ENCODE measurements at places on chromosomes 5 and 9. TPM values are rescaled to one million over a fixed set of nuclear protein-coding genes. Genes with fewer than 3 reads are reported as not detected.

Gene PKD2L2
- not detected for total RNA-seq

GRCh38 chr9:76581731-76582130 is 122.7 kb downstream of the GCNT1 start:
- no peaks in the 10 kb centered on the region for H3K27me3 ChIP-seq
- DNase-seq, result no peak
- H3K36me3 ChIP-seq, result no peaks in the 10 kb centered on the region
- no peak overlapping the region for H3K4me3 ChIP-seq
- H3K4me1 ChIP-seq, result no peaks in the 10 kb centered on the region
- H3K27ac ChIP-seq, result no peak overlapping the region

Gene SNAPC3
- total RNA-seq, result 24.2 TPM

Gene C9orf43
- 3.7 TPM for total RNA-seq

GRCh38 chr5:95892784-95893354 is 68.8 kb downstream of the ELL2 start:
- no peaks in the 10 kb centered on the region for H3K27me3 ChIP-seq
- no peaks in the 10 kb centered on the region for H3K4me1 ChIP-seq
- DNase-seq, result no peak
- peaks cover 4% of the 10 kb centered on the region for H3K36me3 ChIP-seq
- no peak overlapping the region for H3K27ac ChIP-seq
- no peak overlapping the region for H3K4me3 ChIP-seq

DNA sequence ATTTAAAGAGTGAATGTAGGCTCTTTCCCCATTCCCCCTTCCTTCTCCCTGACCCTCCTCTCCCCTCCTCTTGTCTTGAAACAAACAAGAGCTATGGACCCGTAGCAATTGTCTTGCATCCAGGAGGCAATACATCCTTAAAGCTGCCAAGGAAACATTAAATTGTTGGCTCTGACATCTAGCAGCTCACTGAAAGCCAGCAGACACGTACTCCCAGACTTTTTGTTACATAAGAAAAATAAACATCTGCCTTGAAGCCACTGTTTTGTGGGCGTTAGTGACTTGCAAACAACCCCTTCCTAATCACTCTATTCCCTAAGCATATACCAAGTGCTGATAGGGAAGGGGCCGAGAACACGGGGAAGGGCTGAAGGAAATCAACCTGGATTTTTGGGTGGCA is 8.6 kb downstream of the SLC45A2 start:
- H3K27me3 ChIP-seq, result no peaks in the 10 kb centered on the region
- no peaks in the 10 kb centered on the region for H3K36me3 ChIP-seq
- no peak overlapping the region for H3K4me3 ChIP-seq
- DNase-seq, result no peak
- H3K27ac ChIP-seq, result no peak overlapping the region
- no peaks in the 10 kb centered on the region for H3K4me1 ChIP-seq

GRCh38 chr9:81474125-81474524 is 215.2 kb downstream of the TLE1 start:
- H3K4me3 ChIP-seq, result no peak overlapping the region
- H3K4me1 ChIP-seq, result no peaks in the 10 kb centered on the region

- no peaks in the 10 kb centered on the region for H3K36me3 ChIP-seq
- no peaks in the 10 kb centered on the region for H3K27me3 ChIP-seq
- H3K4me1 ChIP-seq, result no peaks in the 10 kb centered on the region
- H3K27ac ChIP-seq, result no peak overlapping the region
- no peak for DNase-seq
- no peak overlapping the region for H3K4me3 ChIP-seq
These were observed 60.3 kb downstream of the UBAP2 start for GRCh38 chr9:33988219-33988890.

Gene SPINK4
- total RNA-seq, result not detected

Gene PDZD2
- total RNA-seq, result 59.5 TPM

Gene PCDHA10
- total RNA-seq, result 2.2 TPM

Gene FOXD4L6
- not detected for total RNA-seq

- no peaks in the 10 kb centered on the region for H3K4me1 ChIP-seq
- H3K4me3 ChIP-seq, result no peak overlapping the region
- H3K36me3 ChIP-seq, result no peaks in the 10 kb centered on the region
- no peaks in the 10 kb centered on the region for H3K27me3 ChIP-seq
These were observed 288.6 kb downstream of the ELAVL2 start for GRCh38 chr9:23537192-23538066.

DNA sequence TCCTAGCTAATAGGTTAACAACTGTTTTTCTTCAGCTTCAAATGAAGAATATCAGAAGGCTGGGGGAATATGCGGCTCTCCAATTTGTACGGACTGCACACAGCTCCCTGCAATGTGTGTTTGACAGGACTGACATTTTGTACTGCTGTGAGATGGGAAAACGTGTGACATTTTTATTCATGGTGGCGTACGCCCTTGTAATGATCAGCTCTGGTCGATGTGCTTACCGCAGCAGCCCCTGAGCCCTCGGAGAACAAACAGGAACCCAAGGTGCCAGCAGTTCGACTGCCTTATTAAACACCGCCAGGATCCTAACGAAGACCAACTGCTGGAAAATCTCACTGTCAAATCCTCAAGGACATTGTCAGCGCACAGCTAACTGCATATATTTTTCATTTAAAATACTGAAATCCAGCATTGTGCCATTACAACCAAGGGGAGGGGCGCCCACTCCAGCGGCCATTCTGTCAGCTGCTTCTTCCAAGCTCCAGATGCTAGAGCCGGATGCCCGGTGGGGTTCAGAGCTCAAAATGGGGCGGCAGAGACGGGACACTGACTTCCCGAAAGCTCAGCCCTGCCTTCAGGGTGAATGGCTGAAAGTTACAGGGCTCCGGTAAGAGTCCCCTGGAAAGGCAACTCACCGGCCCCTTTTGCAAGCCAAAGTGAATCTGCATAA is 66.8 kb downstream of the CRB2 start:
- H3K27ac ChIP-seq, result no peak overlapping the region
- no peaks in the 10 kb centered on the region for H3K4me1 ChIP-seq
- H3K36me3 ChIP-seq, result no peaks in the 10 kb centered on the region
- no peak for DNase-seq
- H3K4me3 ChIP-seq, result no peak overlapping the region

All from prostate gland (tissue), 2 donors.